Stimulated activated CD4-positive, alpha-beta T cell treated with anti-CD3 and anti-CD28 coated beads, Interleukin-1b, Interleukin-23, amount 100 ng/mL, for 1 hour (primary cell): ENCODE measurements at places on chromosomes 6 and 20.

DNA sequence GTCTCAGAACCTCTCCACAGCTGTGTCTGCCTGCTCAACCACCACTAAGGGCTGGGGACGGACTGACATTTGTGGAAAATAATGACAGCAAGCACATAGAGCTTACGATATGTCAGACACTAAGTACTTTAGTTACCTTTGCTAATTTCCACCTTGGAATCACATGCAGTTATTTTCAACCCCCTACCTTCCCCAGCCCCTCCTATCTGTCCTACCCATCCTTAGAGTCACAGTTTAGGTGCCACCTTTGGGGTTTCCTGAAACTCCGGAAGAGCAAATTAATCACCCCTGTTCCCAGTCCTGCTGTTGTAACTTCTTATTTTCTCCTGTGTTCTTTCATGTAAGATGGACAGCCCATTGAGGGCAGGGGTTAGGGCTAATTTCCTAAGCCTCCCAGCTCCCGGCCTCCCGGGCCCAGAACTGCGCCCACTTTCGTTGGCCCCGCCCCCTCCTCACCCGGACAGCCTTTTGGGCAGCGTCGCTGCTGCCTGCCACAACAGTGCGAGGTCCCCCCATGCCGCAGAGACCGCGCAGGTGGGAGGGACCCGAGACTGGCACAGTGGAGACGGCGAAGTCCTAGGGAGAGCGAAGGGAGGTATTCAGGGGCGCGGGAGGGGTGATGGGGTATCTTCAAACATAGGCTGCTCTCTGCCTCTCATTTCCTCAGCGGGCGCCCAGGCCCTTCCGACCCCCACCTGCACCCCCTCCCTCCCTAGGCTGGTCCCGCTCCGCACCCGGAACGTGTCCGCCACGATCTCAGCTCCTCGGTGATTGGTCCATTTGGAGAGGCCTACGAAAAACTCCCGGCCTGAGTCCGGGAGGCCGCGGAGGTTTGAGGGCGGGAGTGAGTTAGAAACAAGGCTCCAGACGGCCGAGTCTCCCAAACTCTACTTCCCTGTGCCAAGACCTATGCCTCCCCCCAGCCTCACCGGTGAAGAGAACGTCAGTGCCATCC is 1.1 kb downstream of the DDAH2 start:
- DNase-seq: no peak

GRCh38 chr6:3516092-3516491 is 59.2 kb upstream of the SLC22A23 start:
- no peak for DNase-seq

GRCh38 chr20:2217857-2218539 is 77.8 kb upstream of the TGM3 start:
- no peak for DNase-seq

- DNase-seq: no peak
Observed at GRCh38 chr20:52889225-52889624, 82.9 kb upstream of the TSHZ2 start.

DNA sequence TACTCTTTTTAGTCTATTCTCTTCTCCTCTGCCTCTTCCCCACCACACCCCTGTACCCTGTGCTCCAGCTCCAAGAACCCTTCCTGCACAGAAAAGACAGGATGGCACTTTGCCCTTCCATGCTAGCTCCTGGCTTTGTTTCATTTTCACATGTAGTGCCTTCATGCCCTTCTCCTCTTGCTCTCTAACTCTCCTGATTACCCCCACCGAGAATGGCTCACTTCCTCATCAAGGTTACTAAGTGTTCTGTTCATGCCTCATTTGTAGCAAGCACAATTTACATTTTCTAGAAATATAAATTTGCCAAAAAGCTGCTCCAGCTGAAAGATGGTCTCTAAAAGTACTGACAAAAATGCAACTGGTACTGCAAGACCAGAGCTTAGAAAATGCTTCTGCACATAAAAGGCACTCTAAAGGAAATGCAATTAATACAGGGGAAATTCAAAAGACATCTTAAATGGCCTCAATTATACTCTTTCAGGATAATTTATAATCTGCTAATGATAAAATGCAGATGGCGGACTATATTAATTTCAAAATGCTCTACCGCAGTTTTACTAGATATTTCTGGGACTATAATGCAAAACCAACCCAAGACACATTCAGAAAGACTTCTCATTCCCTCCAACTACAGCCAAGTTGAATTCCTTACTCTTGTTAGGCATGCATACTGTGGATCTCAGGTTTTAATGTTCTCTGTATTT is 570.2 kb downstream of the PRKN start:
- DNase-seq: no peak

GRCh38 chr6:163661272-163661671 is 246.8 kb downstream of the QKI start:
- no peak for DNase-seq

- DNase-seq: no peak
Observed at GRCh38 chr6:93366506-93366905, 52.9 kb downstream of the EPHA7 start.

GRCh38 chr6:22892452-22892851 is 323.1 kb downstream of the HDGFL1 start:
- no peak for DNase-seq

- DNase-seq: no peak
Observed at GRCh38 chr6:168100803-168101589, 22.0 kb upstream of the FRMD1 start.

- no peak for DNase-seq
Observed at GRCh38 chr20:36700438-36700837, 45.5 kb downstream of the NDRG3 start.

DNA sequence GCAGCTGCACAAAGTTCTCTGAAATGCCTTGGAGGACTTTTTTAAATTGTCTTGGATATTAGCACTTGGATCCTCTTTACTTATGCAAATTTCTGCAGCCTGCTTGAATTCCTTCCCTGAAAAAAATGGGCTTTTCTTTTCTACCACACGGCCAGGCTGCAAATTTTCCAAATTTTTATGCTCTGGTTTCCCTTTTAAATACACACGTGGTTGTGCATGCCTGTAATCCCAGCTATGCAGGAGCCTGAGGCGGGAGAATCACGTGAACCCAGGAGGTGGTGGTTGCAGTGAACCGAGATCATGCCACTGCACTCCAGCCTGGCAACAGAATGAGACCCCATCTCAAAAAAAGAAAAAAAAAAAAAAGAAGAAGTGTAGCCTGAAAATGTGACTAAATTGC is 76.1 kb upstream of the PRND start:
- no peak for DNase-seq

- DNase-seq: no peak
Observed at GRCh38 chr20:34607066-34607465, 48.5 kb downstream of the MAP1LC3A start.

- no peak for DNase-seq
Observed at GRCh38 chr6:36848658-36849441, 9.6 kb upstream of the CPNE5 start.

DNA sequence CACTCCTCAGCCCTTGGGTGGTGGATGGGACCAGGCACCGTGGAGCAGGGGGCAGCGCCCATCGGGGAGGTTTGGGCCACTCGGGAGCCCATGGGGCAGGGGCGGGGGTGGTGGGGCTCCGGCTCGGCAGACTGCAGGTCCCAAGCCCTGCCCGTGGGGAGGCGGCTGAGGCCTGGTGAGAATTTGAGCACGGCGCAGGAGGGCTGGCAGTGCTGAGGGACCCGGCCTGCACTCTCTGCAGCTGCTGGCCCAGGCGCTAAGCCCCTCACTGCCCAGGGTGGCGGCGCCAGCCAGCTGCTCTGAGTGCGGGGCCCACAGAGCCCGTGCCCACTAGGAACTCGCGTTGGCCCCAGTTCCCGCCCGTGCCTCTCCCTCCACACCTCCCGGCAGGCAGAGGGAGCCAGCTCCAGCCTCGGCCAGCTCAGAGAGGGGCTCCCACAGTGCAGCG is 182.1 kb upstream of the OPRM1 start:
- no peak for DNase-seq

- DNase-seq: no peak
Observed at GRCh38 chr6:18447552-18447951, 60.4 kb downstream of the RNF144B start.

DNA sequence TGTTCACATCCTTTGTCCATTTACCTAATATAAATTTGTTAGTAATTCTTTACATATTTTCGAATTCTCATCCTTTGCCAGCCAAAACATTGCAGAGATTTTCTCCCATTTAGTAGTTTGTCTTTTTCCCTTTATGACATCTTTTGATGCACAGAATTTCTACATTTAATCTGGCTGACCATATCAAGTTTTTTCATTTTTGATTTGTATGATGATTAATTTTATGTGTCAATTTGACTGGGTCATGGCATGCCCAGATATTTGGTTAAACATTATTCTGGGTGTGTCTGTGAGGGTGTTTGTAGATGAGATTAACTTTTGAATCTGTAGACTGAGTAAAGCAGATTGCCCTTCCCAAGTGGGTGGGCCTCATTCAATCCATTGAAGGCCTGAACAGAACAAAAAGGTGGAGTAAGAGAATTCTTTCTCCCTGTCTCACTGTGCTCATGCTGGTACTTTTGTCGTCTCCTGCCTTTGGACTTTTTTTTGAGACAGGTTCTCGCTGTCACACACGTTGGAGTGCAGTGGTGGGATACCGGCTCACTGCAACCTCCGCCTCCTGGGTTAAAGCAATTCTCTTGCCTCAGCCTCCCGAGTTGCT is 72.1 kb upstream of the EPB41L1 start:
- DNase-seq: no peak

DNA sequence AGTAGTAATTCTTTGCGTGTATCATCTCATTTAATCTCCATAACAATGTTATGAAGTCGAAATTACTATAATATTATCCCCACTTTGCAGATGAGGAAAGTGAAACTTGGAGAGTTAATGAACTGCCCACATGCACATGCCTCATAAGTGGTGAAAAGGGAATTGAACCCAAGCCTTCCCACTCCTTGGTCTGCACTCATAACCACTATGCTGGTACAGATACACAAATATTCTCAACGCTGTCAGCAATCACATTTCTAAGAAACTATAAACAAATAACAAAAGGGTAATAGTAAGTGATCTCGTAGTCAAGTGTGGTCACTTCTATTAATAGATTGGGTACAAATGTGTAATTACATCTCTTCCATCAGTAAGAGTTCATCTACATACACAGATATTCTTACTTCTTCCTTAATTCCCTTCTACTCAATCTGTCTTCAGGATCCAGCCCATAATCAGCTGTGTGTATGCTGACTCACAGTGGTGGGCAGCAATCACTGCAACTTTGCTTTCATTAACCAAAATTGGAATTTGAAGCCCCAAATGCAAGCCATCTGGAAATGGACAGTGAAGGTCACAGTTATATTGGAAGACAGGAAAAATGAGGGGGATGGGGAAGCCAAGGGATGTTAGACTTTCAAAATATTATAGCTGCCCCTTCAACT is 6.6 kb downstream of the PRSS35 start:
- no peak for DNase-seq

- no peak for DNase-seq
Observed at GRCh38 chr20:49281059-49281912, 3.4 kb upstream of the ZNFX1 start.

GRCh38 chr6:112432853-112433252 is 85.7 kb downstream of the RFPL4B start:
- no peak for DNase-seq

DNA sequence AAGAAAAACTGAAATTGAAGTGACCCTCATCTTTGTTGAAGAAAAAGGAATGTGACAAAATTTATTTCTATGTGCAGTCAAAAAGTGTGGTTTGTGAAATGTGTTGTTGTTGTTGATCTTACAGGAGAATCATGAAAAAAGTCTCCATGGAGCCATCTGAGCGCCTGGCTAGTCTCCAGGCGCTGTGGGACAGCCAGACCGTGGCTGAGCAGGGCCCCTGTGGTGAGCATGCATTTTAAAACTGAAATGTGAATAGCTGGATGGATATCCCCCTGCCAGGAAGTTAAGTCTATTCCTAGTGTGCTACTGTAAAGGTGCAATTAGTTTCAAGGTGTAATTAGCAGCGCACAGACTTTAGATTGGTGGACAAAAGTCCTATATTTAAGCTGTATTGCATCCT is 170.6 kb downstream of the CARMIL1 start:
- no peak for DNase-seq

GRCh38 chr20:4470375-4470774 is 251.3 kb upstream of the PRND start:
- DNase-seq: no peak

DNA sequence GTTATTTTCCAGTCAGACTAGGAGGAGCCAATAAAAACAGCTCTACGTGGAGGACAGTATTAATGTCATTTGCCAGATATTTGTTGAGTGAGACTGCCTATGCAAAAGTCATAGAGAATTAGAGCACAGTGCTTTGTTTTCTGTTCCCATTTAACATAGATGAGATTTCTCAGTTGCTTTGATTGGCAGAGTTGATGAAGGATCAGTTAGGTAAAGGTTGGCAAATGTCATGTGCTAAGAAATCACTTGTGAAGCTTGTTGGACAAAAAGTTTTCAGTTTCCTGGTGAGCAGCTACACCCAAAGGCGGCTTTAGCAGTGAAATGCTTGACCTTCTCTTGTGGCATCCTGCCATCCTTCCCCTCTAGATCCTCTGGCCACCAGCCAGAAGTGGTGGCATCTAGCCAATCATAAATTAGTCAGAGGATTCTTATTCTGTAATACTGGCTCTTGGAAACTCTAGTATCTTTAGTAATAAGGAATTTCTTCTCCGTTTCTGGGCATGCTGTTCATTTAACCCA is 37.0 kb downstream of the BCKDHB start:
- no peak for DNase-seq

- DNase-seq: no peak
Observed at GRCh38 chr6:53487080-53487479, 57.8 kb downstream of the GCLC start.

DNA sequence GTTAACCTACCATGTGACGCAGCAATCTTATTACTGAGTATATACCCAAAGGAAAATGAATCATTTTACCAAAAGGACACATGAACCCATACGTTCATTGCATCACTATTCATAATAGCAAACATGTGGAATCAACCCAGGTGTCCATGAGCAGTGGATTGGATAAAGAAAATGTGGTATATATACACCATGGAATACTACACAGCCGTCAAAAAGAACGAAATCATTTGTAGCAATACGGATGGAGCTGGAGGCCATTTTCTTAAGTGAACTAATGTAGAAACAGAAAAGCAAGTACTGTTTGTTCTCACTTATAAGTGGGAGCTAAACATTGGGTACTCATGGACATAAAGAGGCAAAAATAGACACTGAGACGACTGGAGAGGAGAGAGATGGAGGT is 44.2 kb downstream of the TBPL1 start:
- no peak for DNase-seq

DNA sequence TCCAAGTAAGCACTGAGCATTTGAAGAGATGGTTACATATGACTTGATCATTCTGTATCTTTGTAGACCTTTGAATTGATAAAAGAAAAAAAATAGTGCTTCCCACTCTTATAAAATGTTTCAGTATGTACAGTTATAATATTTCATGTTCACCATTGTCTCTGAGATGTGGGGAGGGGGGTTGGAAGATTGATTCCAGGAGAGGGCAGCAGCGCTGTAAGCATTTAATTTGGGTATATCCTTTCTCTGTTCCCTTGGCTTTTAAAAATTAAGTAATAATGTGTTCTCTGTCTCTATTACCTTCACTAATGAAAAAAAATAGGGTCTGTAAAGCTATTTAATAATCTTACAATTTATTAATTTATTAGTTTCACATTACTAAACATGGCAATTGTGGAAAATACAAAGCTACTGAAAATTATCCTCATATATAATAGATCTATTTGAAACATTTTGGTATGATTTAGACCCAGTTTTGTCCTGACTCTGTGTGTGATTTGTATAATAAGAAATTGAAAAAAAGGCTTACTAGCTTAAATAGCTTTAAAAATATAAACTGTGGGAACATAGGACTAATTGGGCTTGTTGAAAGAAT is 341.2 kb downstream of the CDKAL1 start:
- DNase-seq: no peak
